ENCODE measurements at places on chromosomes 13 and 19.

DNA sequence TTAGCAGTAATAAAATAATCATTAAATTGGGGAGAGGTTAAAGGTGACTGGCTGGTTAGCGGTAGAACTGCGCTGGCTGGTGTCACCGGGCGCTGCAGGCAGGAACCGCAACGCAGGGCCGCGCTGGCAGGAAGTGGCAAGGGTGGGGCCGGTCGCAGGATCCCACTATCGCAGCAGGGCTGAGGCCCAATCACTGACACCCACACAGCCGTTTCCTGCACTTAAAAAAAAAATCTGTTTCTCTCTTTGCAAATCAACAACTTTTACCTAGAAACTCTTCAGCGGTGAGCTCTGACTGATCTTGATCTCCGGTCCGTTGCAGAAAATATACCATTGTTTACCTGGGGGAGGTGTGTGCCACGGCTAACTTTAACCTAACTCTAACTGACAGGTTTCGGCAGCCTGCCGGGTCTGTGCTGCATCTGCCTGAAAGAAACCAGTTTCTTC, 46.9 kb downstream of the KLF2 start:
- DNase-seq: no peak

- DNase-seq: no peak
Measured at GRCh38 chr13:29239653-29240525, 355.6 kb downstream of the SLC7A1 start.

DNA sequence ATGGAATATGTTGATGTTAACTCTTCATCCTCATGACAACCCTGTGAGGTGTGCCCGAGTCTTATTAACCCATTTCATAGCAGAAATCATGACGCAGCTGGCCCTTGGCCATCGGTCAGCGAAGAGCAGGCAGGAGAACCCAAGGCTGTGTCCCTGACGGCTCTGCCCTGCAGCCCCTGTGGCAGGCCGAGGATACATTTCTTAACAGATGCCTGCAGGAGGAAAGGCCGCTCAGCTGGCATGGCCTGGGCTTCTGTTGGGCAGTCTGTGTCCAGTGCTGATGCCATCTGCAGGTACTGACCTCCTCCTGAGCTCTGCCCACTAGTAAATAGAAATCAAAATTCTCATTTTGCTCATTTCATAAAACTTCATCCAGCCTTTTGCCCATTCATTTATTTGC, 35.4 kb upstream of the MCF2L start:
- no peak for DNase-seq

DNA sequence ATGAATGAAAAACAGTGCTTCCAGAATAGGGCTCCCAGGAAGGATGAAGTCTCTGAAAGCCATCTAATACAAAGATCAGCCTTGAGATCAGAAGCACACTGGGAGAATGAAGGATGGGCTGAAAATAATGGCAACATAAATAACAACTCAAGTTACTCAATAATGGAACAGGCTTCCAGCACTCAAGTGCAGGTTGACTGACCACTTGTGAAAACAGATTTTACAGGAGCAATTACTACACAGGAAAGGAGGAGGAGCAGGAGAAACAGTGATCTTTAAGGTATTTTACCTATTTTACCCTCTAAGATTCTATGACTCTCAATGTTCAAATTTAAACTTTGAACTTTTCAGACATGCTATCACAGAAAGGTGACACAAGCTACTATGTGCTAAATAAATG, 106.0 kb downstream of the USP12 start:
- no peak for DNase-seq

DNA sequence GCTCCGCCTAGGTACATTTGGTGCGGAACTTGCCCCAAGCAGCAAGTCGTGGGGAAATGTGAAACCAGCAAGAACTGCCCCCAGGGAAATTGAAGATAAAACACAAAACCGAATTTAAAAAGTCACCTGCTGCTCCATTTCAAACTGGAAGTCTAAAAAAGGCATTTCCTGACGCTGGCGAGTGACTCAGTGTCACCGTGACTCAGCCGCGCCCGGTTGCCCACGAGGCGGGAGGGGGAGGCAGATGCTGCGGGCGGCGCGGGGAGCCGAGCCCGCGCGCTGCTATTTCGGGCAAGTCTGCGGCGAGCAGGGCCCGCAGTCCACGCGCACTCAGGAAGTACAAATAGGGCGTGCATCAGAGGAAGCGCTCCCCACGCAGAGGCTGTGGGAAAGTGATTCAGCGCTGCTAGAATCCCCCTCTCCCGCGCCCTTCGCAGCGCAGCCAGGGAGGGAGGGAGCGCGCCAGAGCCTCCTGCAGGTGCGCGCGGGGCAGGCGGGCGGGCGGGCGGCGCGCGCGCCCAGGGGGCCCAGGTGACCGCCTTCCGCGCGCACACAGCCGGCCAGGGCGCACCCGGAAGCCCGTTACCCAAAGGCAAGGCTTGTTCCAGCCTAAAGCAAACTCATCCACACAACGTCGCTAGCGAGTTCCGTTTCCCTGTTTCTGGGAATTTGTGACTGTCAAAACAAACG, 168.8 kb downstream of the COL4A1 start:
- DNase-seq: no peak

- DNase-seq: no peak
Measured at GRCh38 chr13:42673677-42674076, 99.7 kb downstream of the TNFSF11 start.

DNA sequence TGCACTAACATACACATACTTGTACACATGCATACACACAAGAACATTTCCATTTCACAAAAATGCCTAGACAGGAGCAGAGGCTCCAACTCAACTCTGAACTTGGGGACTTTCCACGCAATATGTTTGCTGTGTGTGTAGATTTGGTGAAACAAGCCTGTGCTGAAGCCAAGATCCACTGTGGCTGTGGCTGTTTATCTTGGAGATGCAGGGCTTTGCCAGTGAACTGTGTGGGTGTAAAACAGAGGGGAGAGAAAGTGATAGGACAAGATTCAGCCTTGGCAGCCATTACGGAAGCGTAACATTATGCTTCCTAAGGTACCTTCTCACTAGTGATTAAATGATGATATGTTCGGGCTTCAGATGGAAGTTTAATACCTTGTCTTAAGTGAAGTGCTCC, 73.2 kb upstream of the MBNL2 start:
- no peak for DNase-seq

- DNase-seq: peak; percentile 6
Measured at GRCh38 chr13:32381539-32381938, 46.4 kb downstream of the N4BP2L1 start.

DNA sequence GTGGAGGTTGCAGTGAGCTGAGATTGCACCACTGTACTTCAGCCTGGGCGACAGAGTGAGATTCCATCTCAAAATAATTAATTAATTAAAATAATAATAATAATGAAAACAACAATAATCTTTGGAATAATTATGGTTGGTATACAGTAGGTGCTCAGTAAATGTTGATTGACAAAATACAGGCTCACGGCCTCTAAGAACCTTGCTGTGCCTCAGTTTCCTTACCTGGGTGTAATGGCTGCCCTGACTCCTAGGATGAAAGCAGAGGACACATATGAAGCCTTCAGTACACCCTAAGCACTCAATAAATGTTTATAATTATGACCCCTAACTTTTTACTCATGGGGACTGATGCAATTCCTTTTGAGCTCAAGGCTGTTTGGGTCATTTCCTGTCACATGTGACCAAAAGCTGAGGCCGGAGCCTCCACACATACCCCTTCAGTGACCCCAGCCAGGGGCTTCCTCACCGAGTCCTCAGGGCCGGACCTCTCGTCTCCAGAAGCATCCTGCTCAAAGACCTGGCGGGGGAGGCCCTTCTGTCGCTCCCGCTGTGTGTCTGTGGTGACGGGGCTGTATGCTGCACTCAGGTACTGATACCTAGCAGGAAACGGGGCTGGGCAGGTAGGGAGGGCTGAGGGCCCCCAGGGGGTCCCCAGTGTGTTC, 10.5 kb downstream of the DOCK6 start:
- DNase-seq: no peak

GRCh38 chr13:49533591-49534269, 38.0 kb downstream of the PHF11 start:
- no peak for DNase-seq

DNA sequence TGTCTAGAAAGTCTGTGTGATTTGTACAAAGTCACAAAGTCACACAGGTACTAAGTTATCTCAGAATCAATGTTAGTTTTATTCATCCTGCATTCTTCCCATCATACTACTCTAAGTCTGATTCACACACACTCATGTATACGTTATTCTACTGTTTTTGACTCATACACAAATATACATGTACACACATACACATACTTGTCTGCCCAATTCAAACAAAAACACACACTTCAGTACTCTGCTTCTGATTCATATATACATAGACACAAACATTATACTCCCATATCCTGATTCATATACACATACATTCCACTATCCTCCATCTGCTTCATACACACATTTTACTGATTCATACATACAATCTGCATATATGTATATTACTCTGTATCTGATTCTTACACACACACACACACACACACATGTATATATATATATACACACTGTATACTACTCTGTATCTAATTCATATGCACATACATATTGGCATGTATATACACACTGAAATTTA, 69.3 kb downstream of the KLF12 start:
- DNase-seq: no peak

GRCh38 chr13:50065712-50066111, 50.5 kb downstream of the KCNRG start:
- no peak for DNase-seq

GRCh38 chr19:48511321-48511731, 309 bp downstream of the LMTK3 start:
- DNase-seq: peak; percentile 29

DNA sequence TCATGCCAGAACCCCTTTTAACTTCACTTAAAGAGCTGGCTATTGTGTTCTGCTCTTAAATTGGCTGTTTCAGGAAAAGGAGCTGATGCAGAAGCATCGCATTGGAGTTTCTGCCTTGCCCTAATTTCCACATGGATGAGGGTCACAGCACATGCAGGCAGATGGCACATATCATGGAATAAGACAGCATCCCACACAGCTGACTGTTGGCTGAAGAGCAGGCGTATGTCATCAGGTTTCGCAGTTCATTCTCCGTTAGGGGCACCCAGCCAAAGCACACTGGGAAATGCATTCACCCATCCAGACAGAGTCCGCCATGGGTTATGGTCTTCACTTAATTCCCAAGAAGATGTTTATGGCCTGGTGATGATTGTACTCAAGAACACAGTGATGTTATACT, 572.5 kb downstream of the LIG4 start:
- DNase-seq: no peak

GRCh38 chr19:3404324-3405260, 38.2 kb downstream of the NFIC start:
- peak; percentile 59 for DNase-seq

- DNase-seq: no peak
Measured at GRCh38 chr13:98199480-98199879, 22.4 kb upstream of the RNF113B start.

DNA sequence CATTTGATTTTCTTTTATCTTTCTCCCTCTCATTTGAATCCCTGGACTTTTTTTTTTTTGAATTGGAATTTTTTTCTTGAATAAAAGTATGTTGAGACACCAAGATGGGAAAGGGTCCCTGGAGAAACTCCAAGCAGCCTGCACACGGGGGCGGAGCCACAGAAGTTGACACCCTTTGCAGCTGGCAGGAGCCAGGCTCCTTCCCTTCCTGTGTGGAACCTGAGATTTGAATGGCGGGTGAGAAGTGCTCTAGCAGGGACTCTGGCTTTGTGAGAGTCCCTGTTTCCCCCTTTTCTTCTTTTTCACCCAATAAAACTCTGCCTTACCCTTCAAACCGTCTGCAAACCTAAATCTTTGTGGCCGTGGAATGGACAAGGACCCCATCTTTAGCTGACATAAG, 1381.0 kb upstream of the MIR17HG start:
- no peak for DNase-seq

- DNase-seq: no peak
Measured at GRCh38 chr19:50821622-50822021, 2.0 kb downstream of the KLK1 start.

Measured in substantia nigra (tissue), 51 donors.